ENCODE measurements at places on chromosomes 3 and 15.

- DNase-seq: no peak
Measured at GRCh38 chr3:52297242-52298148, 9.9 kb downstream of the GLYCTK start.

GRCh38 chr3:139689122-139689521 lies 11.3 kb upstream of the NMNAT3 start:
- no peak for DNase-seq

DNA sequence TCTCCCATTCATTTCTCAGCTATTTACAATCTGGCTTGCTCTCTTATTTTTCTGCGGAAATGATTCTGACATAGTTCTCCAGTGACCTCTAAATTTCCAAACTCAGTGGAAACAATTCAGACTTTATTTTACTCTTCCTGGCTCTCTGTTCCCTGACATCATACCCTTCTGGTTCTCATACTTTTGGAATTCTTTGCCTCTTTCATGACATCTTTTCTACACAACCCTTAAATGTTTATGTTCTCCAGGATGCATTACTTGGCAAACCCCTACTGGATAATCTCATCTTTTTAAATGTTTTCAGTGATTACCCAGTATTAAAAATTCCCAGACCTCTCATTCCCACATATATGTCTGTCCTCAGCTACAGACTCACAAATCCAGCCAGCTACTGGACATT lies 23.9 kb upstream of the PLSCR4 start:
- DNase-seq: peak; percentile 82

GRCh38 chr3:46695962-46696894 lies 2.7 kb upstream of the ALS2CL start:
- DNase-seq: no peak

DNA sequence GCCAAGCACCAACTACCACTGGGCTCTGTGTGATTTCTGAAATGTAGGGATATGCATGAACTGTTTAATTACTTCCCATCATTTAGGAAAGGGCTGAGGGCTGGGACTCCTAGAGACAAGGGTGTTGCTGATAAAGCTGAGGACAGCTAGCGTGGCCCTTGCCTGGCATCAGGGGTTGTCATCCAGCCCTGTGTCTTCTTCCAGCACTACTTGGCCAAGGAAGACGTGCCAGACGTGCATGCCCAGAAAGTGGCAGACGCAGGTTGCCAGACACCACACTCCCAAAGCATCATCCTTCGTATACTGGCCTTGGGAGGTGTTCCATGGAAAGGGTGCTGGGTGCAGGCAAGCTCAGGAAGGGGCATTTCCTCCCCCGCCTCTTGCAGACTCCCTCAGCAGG lies 64.8 kb downstream of the LRIG1 start:
- DNase-seq: no peak

GRCh38 chr15:51853998-51854397 lies 24.5 kb downstream of the TMOD3 start:
- no peak for DNase-seq

DNA sequence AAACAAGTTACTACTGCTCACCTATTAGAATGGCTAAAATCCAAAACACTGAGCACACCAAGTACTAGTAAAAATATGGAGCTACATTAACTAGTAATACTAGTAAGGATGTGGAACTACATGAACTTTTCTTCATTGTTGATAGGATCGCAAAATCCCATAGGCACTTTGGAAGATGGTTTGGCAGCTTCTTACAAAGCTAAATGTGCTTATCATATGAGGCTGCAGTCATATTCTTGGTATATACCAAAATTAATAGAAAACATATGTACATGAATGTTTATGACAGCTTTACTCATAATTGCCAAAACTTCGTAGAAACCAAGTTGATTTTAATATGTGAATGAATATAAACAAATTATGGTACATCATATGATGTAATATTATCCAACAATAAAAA lies 366.8 kb upstream of the KCNMB2 start:
- no peak for DNase-seq

DNA sequence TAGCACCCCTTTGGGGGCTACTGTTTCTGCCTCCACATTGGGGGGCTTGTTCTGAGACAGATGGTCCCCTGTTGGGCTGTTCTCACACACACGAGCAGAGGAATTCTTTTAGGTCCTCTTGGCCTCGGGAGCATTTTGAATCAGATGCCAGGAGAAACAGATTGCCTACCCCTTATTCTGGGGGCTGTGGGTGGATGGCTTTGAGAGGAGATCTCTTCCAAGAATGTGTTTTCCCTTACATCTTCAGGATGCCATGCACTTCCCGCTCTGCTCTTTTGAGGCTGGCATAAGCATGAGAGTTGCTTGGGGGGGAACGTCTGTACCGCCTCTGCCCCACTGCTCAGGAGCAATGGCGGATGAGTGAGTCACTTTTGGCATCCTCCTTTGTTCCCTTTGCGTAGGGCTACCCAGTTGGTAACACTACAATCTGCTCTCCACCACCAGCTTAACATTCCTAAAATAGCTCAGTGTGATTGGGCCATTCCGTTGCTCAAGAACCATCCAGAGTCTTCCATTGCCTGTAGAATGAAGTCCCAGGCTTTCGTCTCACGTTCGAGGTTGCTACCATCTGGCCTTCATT lies 154.4 kb downstream of the RPLP1 start:
- no peak for DNase-seq

GRCh38 chr15:64224511-64224910 lies 61.7 kb upstream of the PPIB start:
- peak; percentile 73 for DNase-seq

DNA sequence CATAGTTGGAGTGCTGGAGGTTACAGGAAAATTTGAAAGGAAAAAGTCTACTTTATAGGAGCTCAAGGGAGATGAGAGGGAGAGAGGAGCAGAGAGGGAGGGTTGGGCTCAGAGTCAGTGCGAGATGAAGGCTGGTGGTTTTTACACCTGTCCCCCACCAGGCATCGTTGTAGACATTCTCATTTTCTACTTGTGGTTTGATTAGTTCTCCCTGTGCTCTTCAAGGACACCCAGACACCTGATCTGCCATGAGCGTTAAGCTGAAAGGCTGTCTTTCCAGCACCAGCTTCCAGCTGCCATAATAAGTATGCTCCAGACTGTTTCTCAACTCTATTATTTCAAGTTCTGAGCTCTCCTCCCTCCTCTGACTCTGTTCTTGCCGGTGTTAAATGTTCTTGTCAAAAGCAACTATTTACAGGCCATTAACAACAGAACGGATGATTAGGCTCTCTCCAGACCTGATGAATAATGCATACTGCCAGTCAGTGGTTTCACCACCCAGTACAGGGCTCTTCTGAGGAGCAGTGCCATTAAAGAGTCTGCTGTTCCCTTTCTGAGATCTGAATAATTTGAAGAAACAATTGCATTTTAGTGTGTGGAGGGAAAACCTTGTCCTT lies 514.6 kb upstream of the MCTP2 start:
- no peak for DNase-seq

DNA sequence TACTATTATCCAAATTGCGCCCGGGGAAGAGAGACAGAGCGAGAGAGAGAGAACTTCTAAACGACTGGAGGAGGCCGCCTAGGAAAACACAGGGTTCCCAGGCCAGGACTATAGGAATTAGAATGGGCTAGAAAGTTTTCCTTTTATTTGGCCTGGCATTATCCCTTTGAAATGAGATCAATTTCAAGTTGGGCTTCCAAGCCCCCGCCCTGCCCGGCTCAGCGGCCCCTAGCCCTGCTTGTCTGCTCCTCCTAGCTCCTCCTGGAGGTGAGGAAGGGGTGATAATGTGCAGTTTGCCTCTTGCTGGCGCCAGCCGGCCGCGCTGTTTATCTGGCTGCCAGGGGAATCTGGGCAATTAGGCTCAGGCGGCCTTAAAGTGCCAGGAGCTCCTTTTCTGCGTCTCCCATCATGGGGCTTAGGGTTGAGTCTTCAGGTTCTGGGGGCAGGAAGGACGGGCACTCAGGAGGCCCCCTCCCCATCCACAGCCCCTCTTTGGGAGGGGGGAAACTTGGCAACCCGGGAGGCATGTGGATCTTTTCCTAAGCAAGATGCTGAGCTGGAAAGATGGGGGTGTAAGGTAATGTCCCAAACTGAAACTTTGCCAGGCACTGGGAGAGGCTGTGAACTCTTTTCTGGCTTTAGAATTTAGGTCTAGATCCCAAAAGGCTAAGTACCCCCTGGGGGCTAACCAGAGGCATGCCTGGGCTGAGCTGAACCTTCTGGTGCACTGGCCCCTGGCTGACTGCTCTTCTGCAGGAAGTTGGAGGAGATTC lies 5.5 kb downstream of the SMAD6 start:
- DNase-seq: no peak

GRCh38 chr3:65128346-65128745 lies 440.5 kb upstream of the ADAMTS9 start:
- DNase-seq: no peak

DNA sequence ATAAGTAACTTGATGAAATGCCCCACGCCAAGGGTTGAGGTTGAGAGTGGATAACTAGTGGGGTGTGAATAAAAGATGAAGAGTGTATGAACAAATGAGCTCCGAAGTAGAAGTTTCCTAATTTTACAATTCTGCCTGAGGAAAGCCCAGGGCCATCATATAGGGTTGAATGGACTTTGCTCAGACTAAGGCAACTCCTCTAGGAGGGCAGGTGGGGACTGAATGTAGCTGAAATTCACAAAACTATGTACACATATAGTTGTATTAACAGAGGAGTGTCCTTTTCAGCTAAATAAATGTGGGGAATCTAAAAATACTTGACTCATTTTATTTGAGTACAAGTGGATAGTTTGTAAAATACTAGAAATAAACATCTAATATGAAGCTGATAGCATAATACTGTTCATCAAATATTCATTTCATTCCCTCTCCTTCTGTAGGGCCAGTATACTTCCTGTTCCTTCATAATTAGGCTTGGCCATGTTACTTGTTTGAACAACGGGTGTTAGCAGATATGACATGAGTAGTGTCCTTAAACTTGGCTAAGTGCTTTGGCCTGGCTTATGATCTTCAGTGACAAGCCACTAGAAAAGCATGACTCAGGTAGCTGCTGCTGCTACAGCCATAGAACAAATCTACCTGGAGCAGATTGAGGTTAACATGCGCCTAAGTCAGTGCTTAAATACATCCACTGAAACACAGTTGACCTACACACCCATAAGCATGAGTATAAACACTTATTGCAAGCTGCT lies 26.5 kb downstream of the PLSCR1 start:
- DNase-seq: no peak

GRCh38 chr3:148136816-148137215 lies 560.9 kb upstream of the AGTR1 start:
- no peak for DNase-seq

DNA sequence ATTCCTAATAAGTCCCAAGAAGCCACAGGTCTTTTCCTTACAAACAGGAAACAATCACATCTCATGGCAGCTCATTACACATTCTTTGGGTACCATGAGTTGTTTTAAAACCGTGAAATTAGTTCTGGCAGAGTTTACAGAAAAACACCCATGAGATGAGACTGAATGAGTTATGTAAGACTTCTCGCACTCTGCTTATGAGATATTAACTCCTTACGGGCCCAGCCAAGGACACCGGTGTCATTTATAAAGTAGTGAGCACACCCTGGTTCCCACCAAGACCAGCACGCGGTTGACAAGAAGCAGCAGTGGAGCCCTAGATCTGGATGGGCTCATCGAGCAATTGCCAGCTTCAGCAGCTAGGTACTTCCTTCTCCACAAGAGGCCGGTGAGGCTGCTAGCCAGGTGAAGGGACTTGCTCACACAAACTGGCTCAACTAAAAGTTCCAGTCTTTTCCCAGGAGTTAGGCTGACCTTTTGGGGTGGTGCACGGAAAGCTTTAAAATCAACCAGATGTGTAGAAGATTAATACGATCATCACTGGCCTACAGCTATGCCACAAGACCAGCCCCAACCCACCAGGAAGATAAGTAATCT lies 318.6 kb upstream of the ICE2 start:
- no peak for DNase-seq

DNA sequence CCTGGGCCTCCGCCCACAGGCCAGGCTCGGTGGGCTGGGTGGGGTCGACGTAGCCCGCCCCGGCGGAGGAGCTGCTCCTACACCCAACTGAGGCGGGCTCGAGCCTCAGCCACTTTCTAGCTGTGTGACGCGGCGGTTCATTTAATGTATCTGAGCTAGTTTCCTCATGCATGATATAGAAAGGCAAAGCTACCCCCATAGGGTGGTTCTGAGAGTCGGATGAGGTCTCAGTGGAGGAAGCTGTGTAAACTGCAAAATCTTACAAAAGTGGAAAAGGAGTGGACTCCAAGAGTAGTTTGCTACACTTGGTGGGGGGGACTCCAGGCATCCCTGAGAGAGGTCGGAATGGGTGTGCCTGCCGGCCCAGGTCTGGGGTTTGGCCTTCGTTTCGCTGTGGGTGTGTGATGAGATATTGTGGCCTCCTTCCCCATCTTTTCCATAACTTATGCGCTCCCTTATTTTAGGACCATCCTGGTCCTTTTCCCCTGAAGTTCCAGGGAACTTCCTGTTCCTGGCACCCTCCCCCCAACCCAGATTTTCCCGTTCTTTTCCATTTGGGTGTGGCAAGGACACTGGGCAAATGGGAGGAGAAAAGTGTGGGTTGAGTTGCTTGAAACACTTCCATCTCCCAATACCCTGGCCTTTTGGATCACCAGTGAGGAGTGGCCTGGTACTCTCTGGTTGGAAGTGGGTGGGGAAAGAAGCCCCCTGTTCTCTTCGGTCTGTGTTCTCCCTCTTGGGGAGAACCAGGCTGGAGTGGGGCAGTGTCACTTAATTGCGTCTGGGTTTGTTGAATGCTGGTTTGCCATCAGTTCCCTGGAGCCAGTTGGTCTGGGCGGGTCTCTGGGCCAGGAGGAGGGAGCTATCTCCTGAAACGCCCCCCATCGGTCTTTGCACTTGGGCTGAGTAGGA lies 1.1 kb downstream of the PDIA5 start:
- no peak for DNase-seq

GRCh38 chr3:168604767-168605166 lies 509.0 kb upstream of the GOLIM4 start:
- peak; percentile 15 for DNase-seq

DNA sequence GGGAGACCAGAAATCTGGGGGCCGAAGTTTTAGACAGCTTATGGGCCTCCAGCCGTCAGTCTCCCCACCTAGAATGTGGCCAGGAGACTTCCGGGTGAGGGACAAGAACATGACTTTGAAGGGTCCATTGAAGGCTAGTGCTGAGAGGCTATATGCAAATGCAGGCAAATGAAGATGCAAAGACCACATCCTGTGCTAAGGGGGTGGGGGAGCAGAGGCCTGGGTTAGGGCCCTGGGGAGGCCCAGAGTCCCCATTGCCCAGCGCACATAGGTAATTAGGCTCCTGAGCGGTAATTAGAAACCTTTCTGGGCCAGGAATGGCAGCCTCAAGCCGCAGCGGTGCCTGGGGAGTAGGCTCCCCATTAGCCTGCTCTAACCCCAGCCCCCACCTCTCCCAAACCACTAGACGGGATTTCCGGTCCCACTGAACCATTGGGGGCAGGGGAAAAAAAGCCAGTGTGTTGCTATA lies 6.8 kb downstream of the CSK start:
- DNase-seq: no peak

GRCh38 chr15:45347033-45347432 lies 31.3 kb downstream of the GATM start:
- no peak for DNase-seq

GRCh38 chr15:51577636-51578304 lies 44.8 kb downstream of the DMXL2 start:
- DNase-seq: no peak

Measured in stromal cell of bone marrow (primary cell).